Cerebellum (tissue), 4 donors: ENCODE measurements at places on chromosomes 11 and 22. TPM values are rescaled to one million over a fixed set of nuclear protein-coding genes. Genes with fewer than 3 reads are reported as not detected.

GRCh38 chr22:20107471-20107901 is 8.4 kb upstream of the RANBP1 start:
- DNase-seq, result peak; percentile 58

GRCh38 chr22:36839356-36840073 is 21.3 kb upstream of the NCF4 start:
- no peak for DNase-seq

Gene MS4A3
- 0.82 TPM for total RNA-seq

DNA sequence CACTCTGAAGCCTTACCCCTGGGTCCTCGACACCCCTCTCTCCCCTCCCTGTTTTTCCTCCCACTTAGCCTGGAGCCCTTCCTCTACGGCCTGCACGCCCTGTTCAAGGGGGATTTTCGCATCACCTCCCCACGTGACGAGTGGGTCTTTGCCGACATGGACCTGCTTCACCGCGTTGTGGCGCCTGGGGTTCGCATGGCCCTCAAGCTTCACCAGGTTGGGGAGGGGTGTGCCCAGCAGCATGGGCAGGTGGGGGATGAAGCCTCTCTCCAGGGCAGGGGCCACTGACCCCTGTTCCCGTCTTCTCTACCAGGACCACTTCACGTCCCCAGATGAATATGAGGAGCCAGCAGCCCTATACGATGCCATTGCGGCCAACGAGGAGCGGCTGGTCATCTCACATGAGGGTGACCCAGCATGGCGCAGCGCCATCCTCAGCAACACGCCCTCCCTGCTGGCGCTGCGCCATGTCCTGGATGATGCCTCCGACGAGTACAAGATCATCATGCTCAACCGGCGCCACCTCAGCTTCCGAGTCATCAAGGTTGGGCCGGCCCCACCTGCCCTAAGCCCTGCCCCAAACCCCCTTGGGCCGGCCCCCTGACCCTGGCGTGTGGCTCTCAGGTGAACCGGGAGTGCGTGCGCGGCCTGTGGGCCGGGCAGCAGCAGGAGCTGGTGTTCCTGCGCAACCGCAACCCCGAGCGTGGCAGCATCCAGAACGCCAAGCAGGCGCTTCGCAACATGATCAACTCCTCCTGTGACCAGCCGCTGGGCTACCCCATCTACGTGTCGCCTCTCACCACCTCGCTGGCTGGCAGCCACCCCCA is 2.8 kb upstream of the SIPA1 start:
- DNase-seq, result no peak

DNA sequence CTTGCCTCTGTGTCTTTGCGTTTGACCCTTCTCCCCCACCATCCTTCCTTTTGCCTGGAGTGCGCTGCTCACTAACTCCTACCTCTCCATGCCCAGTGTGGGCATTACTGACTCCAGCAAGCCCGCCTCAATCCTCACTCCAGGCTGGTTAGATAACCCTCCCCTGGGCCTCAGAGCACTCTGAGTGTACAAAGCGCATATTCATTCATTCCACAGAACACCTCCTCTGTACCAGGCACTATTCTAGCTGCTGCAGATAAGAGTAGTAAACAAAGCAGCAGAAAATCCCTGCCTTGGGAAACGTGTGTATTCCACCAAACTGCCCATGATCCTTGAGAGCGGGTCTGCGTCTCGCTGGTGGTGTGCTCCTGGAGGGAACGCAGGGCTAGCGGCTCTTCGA is 3.2 kb downstream of the SLC22A8 start:
- no peak for DNase-seq

- DNase-seq, result no peak
Measured at GRCh38 chr11:18280438-18281045, 14.5 kb downstream of the SAA1 start.

Gene GSTT2
- not detected for total RNA-seq

DNA sequence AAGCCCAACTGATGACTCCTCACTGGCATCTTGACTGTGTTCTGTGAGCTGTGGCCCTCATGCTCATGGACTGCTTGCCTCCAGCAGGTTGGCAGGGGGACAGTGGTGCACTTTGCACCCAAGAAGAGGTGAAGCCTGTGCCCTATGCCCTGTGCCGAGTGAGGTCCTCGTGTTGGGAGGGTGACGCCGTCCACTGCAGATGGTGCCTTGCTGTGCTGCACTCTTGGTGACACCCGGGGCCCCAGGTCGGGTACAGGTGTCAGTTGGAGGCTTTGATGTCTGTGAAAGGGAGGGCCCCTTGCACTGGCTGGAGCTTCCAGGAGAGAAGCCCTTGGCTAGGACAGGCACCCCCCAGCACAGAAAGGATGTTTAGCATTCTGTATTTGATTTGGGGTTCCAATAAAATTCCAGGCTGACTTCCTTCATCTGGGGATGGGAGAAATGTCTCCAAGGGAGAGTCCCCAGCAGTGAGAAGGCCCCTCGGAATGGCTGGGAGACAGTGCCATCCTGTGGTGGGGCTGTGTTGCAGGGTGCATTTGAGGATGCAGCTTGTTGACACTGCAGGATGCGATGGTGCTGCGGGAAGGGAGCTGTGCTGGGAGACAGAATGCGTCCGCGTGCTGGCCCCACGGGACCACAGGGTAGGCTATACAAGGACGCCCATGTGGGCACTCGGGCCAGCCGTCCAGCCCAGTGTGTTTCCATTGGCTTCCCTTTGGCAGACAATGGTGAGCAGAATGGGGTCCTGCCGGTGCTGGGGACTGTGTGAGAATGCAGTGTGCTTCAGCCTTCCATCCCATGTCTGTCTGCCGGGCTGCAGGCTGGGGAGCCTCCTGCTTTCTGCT is 2.5 kb upstream of the ZDHHC8 start:
- DNase-seq, result no peak

DNA sequence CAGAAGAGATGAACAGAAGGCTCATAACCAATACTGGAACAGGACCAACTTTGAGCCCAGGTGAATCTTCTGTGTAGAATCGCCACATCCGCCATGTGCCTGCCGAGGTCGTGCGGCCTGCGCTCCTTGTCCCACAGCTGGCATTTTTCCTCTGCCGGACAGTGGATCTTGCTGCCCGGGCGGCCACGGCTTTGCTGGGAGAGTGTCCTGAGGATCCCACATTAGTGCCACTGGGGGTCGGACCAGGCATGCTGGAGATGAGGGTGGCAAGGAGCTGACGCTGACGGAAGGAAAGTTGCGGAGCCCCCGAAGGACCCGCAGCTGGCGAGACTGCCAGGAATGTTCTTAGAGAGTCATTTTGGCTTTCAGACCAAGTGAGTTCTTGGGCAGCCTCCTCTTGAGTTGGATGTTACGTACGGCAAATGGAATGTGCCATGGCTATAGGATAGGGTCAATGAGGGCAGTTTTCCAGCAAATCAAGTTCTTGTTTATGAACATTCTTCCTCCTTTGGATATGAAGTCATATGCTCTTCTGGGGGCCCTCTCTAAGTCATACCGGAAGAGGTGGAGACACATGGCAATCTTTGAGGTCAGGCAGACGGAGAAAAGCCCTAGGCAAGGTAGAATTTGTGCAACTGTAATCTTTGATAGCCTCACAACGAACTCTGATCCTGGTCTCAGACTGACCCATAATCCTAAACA is 57.4 kb upstream of the NUP160 start:
- no peak for DNase-seq

Gene TSSK2
- total RNA-seq, result not detected

DNA sequence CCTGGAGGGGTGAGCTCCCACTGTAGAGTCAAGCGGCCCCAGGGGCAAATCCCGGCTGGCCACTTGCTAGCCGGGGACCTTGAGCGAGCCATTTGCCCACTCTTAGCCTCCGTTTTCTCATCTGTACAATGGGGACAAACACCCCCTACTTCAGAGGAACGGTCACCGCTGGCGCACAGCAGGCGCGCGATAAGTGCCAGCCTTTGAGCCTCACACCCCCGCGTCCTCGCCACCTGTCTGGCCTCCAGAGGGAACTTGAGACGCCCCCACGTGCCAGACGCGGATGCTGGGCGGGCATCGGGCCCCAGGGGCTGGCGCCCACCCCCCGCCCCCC is 72.6 kb upstream of the TCF20 start:
- DNase-seq, result no peak

- DNase-seq, result no peak
Measured at GRCh38 chr11:110130642-110131238, 37.5 kb downstream of the ZC3H12C start.

- no peak for DNase-seq
Measured at GRCh38 chr11:45252134-45252856, 33.8 kb downstream of the SYT13 start.

GRCh38 chr11:72642043-72642883 is 32.0 kb downstream of the PDE2A start:
- peak; percentile 57 for DNase-seq

GRCh38 chr11:15349413-15349812 is 234.7 kb downstream of the INSC start:
- no peak for DNase-seq

- DNase-seq, result no peak
Measured at GRCh38 chr22:33303099-33303498, 244.9 kb upstream of the SYN3 start.

DNA sequence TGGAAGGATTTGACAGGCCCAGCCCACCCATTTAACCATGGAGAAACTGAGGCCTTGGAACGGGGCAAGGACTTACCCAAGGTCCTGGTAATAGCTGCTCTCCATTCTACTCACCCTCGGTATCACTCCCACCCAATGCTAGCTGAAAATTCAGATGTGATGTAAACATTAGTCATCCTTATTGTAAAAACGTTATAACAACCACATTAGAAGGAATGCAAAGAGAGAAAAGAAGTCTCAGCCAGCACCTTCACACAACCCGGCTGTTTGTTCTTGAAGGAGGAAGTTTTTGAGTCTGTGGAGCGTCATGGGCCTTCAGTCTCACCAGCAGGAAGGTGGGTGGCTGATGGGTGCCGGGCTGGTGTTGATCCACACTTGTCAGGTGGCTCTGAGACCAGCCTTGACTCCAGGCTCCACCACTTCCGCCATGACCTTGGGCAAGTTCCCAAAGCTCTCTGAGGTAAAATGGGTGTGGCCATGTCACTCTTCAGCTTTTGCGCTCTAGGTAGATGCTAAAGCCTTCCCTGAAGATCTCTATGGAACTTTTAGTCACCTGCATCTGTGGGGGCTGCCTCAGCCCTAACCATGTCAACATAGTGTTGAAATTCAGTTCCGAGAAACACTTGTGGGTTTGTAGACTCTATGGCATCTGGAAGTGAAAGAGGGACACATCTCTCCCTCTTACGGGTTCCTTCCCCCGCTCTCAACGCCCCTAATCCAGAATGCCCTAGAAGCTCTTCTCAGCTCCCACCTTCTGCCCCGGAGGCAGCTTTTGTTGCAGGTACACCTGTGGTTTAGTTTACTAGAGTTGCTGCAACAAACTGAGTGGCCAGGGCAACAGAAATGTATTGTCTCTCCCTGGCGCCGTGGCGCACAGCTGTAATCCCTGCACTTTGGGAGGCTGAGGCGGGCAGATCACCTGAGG is 14.8 kb downstream of the CD6 start:
- no peak for DNase-seq

Gene MPZL2
- total RNA-seq, result 5.7 TPM

DNA sequence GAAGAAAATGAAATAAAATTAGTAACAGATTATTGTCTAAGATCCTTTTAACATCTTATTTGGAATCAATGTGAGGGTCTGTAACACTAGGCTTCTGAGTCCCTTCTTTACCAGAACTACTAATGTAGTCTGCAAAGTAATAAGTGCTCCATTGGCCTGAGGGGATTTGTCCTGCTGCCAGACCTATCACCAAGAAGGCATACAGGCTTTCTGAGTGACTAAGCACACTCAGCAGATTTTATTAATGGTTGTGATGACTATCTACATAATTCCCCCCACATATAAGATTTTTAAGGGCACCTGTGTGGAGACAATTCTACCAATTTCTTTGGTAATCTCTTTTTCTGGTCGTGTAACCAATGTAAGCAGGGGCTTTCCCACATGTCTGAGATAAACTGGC is 365.0 kb upstream of the FAT3 start:
- no peak for DNase-seq

GRCh38 chr11:62241095-62241494 is 944 bp upstream of the SCGB1D2 start:
- DNase-seq, result no peak

GRCh38 chr22:48496987-48497650 is 1330.6 kb downstream of the BRD1 start:
- no peak for DNase-seq

DNA sequence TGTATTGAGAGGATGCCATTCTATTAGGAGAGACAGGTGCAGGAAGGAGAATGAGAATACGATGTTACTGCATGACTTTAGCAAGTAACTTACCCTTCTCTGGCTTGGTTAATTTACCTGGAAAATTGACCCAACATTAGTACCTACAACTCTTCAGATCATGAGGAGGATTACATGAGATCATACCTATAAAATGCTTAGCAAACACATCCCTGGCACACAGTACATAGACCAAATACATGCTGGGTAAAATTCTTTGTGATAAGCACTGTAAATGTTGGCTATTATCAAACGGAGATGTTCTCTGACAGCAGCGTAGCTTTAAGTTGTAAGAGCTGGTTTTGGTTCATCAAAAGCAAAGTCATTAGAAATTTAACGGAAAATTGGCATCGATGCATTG is 28.8 kb downstream of the LARGE1 start:
- no peak for DNase-seq

Gene CHRM1
- not detected for total RNA-seq

- no peak for DNase-seq
Measured at GRCh38 chr11:27673979-27674663, 26.1 kb downstream of the BDNF start.

GRCh38 chr22:30574095-30574981 is at the start of gene GAL3ST1:
GAL3ST1 (minus strand) TSS chr22:30574665; CDS start chr22:30557392, 17,273 bp downstream.
- DNase-seq, result no peak

Gene ZNF74
- 31.8 TPM for total RNA-seq

Gene OR8A1
- not detected for total RNA-seq

Gene ARHGAP20
- total RNA-seq, result 34.5 TPM

Gene CD3E
- not detected for total RNA-seq

Gene KCNC1
- 16.8 TPM for total RNA-seq

Gene ARSA
- 5.9 TPM for total RNA-seq

Gene TCN2
- total RNA-seq, result 24.9 TPM

Gene USH1C
- 0.27 TPM for total RNA-seq

Gene PGA3
- total RNA-seq, result 1.3 TPM

Gene TUBA8
- 7.3 TPM for total RNA-seq

Gene OR10A2
- total RNA-seq, result not detected

GRCh38 chr11:34970480-34970879 is 54.1 kb downstream of the PDHX start:
- DNase-seq, result no peak

Gene PHLDA2
- total RNA-seq, result not detected

DNA sequence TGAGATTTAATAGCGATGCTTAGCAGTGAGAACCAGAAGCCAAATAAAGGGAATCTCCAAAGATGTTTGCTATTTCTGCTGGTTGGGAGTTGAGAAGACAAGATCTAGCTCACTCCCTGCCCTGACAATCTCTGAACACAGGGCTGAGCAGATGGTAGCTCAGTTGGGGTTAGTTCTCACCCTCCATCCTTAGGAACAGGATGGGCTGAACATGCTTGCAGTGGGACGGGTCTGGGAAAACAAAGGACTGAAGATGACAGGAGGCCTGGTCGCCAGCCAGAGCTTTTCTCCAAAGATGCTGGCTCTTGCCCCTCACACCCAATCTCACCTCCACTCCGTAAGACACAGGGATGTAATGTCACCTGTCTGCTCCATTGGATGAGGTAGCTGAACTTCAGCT is 72.7 kb downstream of the SC5D start:
- DNase-seq, result peak; percentile 88
